ENCODE measurements at places on chromosomes 16 and 17.

GRCh38 chr17:66713533-66714042, 121.3 kb upstream of the CACNG5 start:
- DNase-seq = no peak

DNA sequence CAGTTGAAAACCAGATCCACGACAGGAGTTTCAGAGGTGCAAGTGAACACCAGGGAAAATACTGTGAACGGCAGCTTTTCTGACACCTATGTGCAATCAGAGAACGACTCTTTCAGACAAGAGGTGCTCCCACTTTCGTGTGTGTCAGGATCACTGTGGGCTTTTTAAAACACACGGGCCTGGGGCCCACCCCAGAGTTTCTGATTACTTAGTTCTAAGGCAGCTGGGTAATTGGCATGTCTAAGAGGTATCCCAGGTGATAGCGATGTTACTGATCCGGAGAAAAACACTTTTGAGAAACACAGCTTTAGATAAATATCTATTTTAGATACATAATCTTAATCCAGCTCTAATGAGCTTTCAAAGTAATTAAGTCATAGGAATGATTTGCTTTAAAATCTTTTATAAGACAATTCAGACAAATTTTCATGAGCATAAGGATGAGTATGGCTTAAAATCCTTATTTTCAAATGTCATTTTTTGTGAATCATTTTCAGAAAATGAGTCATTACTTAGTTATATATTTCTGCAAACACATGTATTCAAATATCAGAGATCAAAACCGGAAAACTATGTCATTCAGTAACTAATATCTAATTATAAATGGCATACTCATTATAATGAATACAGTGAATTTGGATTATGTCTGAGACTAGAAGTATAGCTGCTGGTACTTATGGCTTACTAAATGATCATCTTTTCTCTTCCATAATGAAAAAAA, 217.9 kb upstream of the PSMD7 start:
- DNase-seq = no peak

- no peak for DNase-seq
These were observed 274.2 kb upstream of the SOX9 start for GRCh38 chr17:71846561-71847110.

DNA sequence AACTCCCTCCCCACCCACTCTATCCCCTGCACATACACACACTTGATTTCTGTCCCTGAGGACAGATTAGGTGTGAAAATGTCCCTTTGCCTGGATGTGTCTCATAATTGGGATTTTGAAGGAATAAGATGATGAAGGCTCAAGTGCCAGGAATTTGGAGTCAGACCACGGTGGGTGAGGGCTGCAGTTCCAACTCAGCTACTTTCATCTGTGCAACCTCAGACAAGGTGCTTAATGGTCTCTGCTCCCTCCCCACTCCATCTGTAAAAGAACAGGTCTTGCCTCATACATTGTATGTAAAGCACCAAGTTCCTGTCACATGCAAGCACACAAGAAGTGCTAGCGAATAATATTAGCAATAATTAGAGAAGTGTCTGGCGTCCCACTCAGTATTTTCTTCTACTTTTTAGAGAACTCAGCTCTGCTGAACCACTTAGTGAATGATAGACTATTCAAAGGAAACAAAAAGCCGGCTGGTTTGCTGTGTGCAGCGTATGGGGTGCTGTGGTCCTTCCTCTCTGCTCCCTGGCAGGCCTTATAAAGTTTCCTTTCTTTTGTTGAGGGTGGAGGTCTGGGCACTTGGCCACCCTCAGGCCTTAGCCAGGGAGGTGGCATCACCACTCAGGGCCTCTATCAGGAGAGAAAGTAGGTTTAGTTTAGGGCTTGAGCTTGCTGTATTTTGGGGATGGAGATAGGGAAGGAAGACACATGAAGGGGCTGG, 6.4 kb downstream of the TBX4 start:
- DNase-seq = no peak

DNA sequence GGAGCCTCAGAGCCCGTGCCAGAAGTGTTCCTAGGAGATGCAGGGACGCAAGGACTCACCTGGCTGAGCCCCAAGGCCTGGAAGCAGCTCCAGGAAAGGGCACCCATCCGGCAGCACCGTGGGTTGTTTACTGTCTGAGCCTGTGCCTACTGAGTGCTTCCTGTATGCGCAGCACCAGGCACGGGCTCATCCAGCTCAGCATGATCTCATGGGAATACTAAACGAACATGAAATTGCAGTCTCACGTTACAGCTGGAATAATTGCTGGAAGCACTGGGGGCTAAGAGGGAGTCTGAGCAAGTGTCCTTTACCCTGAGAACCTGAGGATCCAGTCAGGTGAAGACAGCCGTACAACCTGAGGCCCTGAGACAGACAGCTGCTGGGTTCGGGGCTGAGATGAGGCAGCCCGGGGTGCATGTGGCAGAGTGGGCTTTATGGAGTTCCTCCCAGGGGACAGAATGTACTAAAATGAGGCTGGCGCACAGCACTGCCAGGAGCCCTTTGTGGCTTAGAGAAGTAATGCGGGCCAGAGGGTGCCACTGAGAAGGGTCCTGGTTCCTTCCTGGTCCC, 5.4 kb downstream of the CTRL start:
- DNase-seq = no peak

GRCh38 chr17:75012346-75013091, at the start of gene MRPL58:
Gene MRPL58, plus strand, starts transcription at chr17:75012670. Its CDS starts 17 bp downstream, at chr17:75012687.
- DNase-seq = peak; percentile 85

Data from stimulated activated naive B cell treated with anti-CD40 and anti-IgM and Interleukin-4, amounts not matched to agents 10 μg/mL and 1 μg/mL and 100 μg/mL, for 72 hours (primary cell).